ENCODE measurements at places on chromosomes 16 and 17. TPM values are rescaled to one million over a fixed set of nuclear protein-coding genes. Genes with fewer than 3 reads are reported as not detected.

The SERPINF2 gene
- not detected for total RNA-seq

The PRKCB gene
- total RNA-seq = under 0.01 TPM

The ENKD1 gene
- 15.9 TPM for total RNA-seq

The NDE1 gene
- 28.3 TPM for total RNA-seq

The GPR142 gene
- total RNA-seq = not detected

The YBX2 gene
- total RNA-seq = under 0.01 TPM

The GGA3 gene
- total RNA-seq = 9.0 TPM

The LDHD gene
- 3.6 TPM for total RNA-seq

The C16orf54 gene
- total RNA-seq = 0.72 TPM

The MSLN gene
- 1.2 TPM for total RNA-seq

The SHISA6 gene
- total RNA-seq = not detected

The CDR2 gene
- 52.5 TPM for total RNA-seq

The OTOP3 gene
- not detected for total RNA-seq

The PRSS33 gene
- not detected for total RNA-seq

The TGFB1I1 gene
- total RNA-seq = 60.1 TPM

The ACLY gene
- 271 TPM for total RNA-seq

The HOXB2 gene
- 3.3 TPM for total RNA-seq

The FOXO3B gene
- 8.7 TPM for total RNA-seq

The SLC13A2 gene
- total RNA-seq = not detected

The SPATA32 gene
- total RNA-seq = not detected

The UMOD gene
- not detected for total RNA-seq

The CCL1 gene
- not detected for total RNA-seq

The MYL11 gene
- not detected for total RNA-seq

The CAPN15 gene
- 25.3 TPM for total RNA-seq

The MRPL58 gene
- 21.2 TPM for total RNA-seq

The CFAP97D1 gene
- not detected for total RNA-seq

The IL34 gene
- 5.6 TPM for total RNA-seq

The SOX15 gene
- total RNA-seq = 0.72 TPM

The PRPF8 gene
- 111 TPM for total RNA-seq

The FBXL16 gene
- total RNA-seq = not detected

The WFIKKN2 gene
- under 0.01 TPM for total RNA-seq

The LRRC37B gene
- 23.0 TPM for total RNA-seq
